ENCODE measurements at places on chromosomes 3 and 15.
A peak's percentile ranks its signal among the peaks of the same experiment; 100 is the strongest.

DNA sequence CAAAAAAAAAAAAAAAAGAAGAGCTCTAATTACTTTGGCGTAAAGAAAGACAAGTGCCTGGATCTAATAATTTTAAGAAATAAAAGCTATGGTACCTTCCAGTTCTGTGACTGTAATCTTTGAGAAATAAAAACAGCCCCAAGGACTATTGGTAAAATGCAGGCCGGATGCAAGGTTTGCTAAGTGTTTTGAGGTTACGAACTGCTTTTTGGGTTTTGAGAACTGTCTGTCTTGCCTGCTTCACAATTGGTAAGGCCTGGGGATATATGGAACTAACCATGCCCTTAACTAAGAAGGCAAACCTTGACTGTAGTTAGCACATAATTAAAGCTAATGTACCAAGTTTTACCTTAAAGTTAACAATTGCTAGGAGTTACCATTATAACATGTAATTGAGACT is 388.4 kb upstream of the CBLB start:
- DNase-seq, result no peak

- no peak for DNase-seq
Measured at GRCh38 chr15:50249704-50250103, 15.8 kb downstream of the HDC start.

- DNase-seq, result peak; percentile 28
Measured at GRCh38 chr15:91099616-91099994, 452 bp upstream of the SV2B start.

- no peak for DNase-seq
Measured at GRCh38 chr3:88640581-88640980, 466.8 kb upstream of the EPHA3 start.

- DNase-seq, result no peak
Measured at GRCh38 chr3:192307631-192308030, 419.7 kb downstream of the FGF12 start.

DNA sequence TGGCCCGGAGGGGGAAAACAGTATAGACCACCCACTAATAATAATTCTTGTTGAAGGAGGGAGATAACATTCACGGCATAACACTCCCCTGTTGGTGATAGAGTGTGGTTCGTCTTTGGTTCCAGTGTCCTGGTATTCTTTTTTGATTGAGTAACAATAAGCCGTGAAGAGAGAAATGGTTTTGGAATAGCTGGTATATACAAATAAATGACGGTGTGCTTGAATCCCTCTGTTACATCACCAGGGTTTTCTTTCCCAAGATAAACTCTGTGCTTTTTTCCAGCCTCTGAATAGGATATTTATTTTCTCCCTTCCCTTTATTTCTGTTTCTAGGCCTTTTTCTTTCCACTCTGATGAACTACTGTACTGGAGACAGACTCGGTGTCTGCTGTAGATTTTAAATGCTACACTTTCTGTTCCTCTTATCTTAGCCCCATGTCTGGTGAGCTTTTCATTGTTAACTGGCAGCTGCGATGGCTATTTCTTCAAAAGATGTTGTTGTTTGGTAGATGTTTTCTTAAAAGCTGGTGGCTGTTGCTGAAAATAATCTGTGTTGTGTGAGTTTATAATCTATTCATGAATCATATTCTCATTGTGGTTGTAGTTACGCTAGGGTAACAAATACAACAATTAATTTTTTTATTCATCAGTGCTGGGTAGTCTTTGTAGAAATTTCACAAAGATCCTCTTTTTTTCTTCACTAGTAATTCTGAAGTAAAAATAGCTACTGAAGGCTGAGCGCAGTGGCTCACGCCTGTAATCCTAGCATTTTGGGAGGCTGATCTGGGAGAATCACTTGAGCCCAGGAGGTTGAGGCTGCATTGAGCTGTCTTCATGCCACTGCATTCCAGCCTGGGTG is 15.5 kb upstream of the SCAANT1 start:
- DNase-seq, result peak; percentile 10

DNA sequence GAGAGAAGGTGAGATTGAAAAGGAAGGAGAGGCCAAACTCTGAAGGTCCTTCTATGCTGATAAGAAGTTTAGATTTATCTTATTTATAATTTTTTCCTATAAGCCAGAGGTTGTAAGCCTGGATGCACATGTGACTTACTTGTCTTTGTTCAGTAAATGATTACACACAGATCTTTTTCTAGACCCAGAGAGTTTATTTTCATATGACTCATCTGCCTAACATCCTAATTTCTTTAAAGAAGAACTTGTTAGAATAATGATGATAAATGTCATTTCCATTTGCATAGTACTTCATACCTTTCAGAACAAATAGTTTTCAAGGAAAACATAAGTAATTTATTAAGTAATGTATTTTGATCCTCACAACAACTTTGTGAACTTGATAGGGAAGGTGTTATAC is 434.8 kb upstream of the DPH6 start:
- no peak for DNase-seq

DNA sequence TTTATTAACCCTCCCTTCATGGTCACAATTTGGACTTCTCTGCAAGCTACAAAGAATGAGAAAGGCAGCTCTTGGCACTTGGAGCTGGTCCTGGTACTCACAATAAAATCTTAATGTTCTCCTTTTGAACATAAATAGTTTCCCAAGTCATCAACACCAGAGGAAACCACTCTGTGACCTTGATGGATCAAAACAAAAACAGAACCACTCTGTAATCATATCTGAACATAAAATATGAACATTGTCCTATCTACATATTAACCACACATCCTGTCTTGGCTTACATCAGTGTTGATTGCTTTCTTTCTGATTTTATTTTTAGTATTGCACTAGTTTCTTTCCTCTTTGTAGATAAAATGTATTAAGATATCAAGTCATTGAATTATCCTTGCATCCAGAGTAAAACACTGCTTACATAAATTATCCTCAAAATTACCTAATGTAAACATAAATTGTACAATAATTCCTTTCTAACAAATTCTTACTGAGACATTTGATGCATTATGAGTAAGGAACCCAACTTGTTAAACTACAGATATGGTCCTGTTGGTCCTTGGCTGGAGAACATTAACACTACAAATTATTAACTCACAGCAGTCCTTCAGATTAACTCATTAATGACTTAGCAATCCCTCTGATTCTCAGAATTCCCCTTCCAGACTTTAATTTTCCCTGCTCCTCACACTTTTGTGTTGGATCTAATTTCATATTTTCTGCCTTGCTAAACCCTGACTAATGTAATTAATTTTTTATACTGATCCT is 860.5 kb downstream of the DIPK2A start:
- DNase-seq, result no peak

DNA sequence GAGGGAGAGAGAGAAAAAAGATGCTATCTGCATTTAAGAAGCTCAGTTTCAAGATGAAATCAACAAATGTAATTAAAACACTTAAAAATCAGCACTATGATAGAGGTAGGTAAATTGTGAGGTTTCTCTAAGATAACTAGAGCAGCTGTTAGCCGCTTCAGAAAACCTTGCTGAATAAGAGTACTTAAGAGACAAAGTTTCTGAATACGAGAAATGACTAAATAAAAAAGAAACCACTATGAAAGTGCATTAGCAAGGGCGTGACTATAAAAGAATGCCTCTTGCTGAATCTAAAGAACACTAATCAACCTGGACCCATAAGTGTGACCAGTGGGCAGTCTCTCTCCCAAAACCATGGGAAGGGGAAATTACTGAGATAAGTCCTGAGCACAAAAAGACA is 41.8 kb downstream of the IQCB1 start:
- DNase-seq, result no peak

GRCh38 chr3:48564022-48564421 is 441 bp upstream of the UCN2 start:
- DNase-seq, result peak; percentile 44

GRCh38 chr3:176286476-176287085 is 910.7 kb downstream of the TBL1XR1 start:
- no peak for DNase-seq

DNA sequence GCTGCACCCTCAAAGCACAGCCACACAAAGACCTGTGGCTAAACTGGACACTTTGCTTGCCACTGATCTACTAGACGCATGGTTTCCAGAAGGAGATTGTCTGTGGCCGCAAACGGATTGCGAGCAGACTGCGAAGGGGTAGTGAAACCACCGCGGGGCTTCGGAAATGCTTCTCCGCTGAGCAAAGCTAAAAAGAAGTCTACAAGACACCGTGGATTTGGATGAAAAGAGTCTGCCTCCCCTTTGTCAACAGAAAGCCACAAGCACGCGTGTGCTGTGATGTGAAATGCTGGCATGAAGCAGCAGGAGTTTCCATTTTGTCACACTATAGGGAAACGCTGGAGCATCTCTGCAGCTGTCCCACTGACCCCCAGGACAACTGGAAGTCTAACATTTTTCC is 63.0 kb downstream of the TMEM44 start:
- peak; percentile 22 for DNase-seq

- DNase-seq, result no peak
Measured at GRCh38 chr3:67196677-67197076, 198.6 kb downstream of the KBTBD8 start.

GRCh38 chr15:52008698-52009434 is 10.2 kb upstream of the MAPK6 start:
- no peak for DNase-seq

DNA sequence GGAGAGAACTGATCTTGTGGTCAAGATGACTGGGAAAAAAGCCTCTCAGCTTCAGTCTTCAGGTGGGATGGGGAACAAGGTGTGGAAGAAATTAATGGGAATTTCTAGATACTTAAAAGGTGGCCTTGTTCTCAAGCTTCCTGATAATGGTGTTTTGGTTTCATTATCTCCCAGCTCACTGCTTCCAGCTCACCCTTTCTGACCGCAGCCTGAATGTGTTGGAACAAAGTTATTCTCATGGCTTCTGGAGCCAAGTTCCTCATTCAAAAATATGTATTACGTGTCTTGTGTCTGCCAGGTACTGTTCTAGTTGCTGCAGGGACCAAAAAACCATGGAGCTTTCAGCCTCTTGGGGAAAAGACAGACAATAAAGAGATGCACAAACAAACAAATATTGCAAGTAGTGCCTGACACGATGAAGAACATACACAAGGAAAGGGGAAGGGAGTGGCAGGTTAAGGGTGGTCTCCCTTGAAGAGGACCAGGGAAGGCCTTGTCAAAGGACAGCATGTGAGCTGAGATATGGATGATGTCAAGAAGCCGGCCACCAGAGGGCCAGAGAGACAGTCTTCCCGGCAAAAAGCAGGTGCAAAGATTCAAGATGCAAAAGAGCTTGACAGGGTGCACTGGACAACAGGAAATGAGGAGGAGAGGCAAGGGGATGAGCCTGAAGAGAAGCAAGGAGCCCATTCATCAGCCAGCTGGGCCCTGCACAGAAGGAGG is 35.5 kb downstream of the ARRDC4 start:
- DNase-seq, result no peak

GRCh38 chr3:4738737-4739274 is 240.4 kb upstream of the BHLHE40 start:
- no peak for DNase-seq

DNA sequence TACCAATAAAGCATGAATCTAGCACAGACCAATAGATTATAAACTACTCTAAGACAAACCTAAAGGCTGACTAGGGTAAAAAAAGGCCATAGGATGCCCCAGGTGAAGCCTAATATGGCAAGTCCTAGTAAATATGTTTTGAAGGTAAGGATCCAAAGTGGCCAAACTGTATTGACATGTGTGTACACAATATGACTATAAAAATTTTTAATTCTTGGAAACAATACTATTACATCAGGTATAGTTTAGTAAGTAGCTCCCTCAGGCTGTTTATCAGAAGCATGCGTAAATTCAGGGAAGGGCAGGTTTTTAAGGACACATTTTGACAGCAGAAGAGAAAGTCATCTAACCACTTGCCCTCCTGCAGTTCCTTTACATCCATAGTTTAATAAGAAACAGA is 18.8 kb downstream of the GNB4 start:
- DNase-seq, result no peak
